ENCODE measurements at places on chromosomes 4 and X.

DNA sequence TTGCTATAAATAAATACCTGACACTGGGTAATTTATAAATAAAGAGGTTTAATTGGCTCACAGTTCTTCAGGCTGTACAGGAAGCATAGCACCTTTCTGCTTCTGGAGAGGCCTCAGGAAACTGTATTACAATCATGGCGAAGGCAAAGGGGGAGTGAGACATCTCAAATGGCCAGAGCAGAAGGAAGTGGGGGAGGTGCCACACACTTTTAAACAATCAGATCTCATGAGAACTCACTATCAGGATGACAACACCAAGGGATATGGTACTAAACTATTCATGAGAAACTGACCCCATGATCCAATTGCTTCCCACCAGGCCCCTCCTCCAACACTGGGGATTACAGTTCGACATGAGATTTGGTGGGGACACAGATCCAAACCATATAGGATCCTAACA lies 11.7 kb upstream of the TCEAL9 start:
- DNase-seq, result no peak

DNA sequence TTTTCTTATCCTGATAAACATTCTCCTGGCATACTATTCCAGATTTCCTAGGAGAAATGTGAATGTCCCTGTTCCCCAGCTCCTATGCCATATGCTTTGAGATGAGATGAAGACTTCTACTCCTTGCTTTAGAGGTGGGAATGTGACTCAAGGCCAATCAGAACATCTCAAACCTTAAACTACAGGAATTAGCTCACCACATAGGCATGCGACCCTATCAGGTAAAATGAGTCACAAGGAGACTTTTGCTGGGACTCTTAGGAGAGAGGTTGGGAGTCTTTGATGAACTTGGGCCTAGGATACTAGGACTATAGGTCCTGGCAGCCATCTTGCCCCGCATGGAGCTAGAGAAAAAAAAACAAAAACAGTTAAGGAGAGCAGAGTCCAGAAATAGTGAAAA lies 5.8 kb upstream of the USO1 start:
- no peak for DNase-seq

- no peak for DNase-seq
Measured at GRCh38 chrX:10697616-10698317, 77.4 kb upstream of the MID1 start.

- no peak for DNase-seq
Measured at GRCh38 chr4:39484582-39485272, 25.9 kb downstream of the LIAS start.

DNA sequence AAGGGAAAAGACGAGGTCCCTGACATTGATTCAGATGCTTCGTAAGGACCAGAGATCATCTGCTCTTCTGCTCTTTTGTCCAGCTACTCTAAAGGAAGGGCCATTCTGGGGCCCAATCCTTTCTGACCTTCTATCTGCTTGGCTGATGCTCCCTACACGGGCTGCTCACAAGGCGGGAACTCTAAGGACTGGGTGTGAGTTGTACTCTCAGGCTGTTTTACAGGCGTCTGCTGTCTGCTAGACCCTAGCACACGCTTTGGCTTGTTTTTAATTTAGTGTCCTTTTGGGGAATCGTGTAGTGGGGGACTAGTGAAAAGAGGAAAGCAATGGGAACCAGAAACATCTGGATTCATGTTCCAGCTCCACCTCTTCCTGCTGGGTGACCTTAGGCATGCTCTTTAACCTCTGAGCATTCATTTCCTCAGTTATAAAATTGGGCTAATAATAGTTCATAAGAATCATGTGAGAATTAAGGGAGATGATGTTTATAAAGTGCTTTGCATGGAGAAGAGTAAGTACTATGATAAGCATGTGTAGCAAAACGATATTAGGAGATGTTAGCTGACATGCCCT lies 53.1 kb downstream of the CASP3 start:
- DNase-seq, result no peak

DNA sequence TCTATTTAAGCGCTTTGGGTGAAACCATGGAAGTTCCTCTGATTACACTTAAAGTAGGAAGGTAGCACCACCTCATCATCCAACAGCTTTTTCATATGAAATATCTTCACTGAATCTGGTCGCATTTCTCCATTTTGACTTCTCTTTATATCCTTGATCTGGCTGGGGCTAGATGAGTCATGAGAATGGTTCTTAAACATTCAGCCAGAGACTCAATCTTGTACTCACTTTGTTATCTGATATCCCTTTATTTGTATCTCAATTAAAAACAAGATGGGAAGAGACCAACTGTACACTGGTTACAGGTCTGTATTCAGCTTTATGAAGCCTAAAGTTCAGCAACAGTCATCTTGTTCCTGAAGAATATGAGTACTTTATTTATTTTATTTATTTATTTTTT lies 84.9 kb downstream of the CBLL2 start:
- no peak for DNase-seq

DNA sequence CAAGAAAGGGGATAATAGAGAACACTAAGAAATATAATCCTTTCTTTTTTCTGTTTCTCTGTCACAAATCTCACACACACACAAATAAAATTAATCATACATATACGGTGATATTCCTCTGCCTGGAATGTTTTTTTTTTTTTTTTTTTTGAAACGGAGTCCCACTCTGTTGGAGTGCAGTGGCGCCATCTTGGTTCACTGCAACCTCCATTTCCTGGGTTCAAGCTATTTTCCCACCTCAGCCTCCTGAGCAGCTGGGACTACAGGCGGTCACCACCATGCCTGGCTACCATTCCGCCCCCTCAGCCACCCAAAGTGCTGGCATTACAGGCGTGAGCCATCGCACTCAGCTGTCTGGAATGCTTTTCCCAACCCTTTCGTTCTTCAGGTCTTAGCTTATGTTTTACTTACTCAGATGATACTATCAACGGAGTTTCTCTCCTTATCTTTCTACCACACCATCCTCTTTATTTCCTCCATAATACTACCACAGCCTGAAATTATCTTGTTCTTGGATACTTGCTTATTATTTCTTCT lies 69.3 kb downstream of the ANKRD17 start:
- no peak for DNase-seq

- DNase-seq, result no peak
Measured at GRCh38 chr4:36872679-36873078, 371.9 kb upstream of the NWD2 start.

- DNase-seq, result no peak
Measured at GRCh38 chrX:151724563-151725337, 8.9 kb downstream of the FATE1 start.

- no peak for DNase-seq
Measured at GRCh38 chr4:185468999-185469398, 2.5 kb downstream of the CCDC110 start.
